Retinal pigment epithelial cell (primary cell): ENCODE measurements at places on chromosomes 2 and 18.

GRCh38 chr2:112824694-112825085 lies 11.9 kb downstream of the IL1B start:
- DNase-seq = no peak

DNA sequence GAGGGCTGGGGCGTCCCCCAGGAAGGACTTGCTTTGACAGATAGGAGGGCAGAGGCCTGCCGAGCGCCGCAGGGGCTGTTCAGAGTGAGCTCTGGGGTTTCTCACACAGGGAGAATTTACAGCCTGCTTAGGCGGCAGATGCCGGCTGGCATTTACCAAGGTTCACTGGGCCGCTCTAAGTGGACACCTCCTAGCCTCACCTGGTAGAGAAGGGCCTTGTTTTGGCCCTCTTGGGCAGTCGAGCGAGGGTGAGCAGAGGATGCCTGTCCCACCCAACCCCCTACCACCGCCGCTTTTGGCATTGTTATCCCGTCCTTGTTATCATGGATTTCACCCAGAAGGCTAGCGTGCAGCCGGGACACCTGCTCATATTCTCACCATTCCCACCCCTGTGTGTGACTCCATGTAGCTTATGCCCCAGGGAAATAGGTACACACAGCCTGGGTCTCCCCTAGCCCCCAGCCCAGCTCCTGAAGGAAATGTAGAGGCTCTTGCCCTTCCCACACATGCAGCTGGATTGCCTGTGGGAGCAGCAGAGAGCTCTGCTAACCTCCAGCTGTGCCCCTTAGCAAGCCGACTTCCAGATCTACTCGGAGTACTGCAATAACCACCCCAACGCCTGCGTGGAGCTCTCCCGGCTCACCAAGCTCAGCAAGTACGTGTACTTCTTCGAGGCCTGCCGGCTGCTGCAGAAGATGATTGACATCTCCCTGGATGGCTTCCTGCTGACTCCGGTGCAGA lies 52.4 kb downstream of the FAM168B start:
- DNase-seq = no peak

GRCh38 chr2:144201868-144202468 lies 318.0 kb downstream of the ZEB2 start:
- no peak for DNase-seq

DNA sequence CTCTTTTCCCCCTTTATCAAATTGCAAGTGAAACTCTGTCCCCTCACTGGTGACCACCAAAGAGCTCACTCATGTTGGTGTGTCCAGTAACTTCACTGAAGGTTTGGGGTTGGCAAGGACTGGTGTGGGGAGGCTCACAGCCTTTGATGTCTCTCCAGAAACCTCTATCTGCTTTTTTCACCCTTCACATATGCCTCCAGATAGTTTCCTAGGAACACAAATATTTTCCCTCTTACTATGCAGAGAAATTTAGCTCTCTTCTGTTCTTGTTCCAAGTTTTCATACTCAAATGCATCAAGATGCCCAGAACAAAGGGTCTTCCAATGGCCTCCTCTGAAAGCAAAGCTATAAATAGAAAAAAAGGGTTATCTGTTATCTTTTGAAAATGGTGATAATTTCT lies 20.7 kb downstream of the DTNA start:
- no peak for DNase-seq

- DNase-seq = no peak
Measured at GRCh38 chr2:126935774-126936173, 37.1 kb downstream of the TEX51 start.

- peak; percentile 74 for DNase-seq
Measured at GRCh38 chr18:44826418-44827259, 146.0 kb downstream of the SETBP1 start.

DNA sequence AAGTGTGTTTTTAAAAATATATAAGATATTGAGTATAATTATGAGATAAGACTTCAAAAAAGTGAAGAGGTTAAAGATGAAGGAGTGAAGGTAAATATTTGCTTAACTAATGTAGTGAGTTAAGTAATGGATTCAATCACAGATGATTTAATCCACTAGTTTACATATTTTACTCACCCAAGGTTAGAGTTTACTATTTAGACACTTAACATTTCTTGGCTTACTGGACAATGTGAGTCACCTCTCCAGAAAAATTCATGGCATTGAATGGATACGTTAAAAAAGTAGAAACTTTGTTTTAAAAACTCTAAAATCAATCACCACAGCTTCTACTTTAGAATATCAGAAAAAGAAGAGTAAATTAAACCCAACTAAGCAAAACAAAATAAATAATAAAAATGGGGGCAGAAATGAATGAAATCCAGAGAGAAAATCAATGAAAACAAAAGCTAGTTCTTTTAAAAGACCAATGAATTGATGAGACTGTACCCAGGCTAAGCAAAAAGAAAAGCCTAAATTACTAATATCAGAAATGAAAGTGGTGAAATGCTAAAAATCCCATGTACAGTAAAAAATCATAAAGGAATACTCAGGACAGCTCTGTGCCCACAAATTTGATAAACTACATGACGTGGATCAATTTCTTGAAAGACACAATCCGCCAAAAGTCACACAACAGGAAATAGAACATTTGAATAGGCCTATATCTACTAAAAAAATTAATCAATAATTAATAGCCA lies 1.9 kb upstream of the HMSD start:
- no peak for DNase-seq

GRCh38 chr18:76708071-76708721 lies 114.2 kb upstream of the ZNF236 start:
- no peak for DNase-seq

GRCh38 chr2:47907039-47907781 lies 912 bp upstream of the FBXO11 start:
- no peak for DNase-seq
